Choroid plexus epithelial cell (primary cell): ENCODE measurements at places on chromosomes 12 and 14.

- DNase-seq = peak; percentile 90
Measured at GRCh38 chr12:20415028-20415427, 46.7 kb downstream of the PDE3A start.

DNA sequence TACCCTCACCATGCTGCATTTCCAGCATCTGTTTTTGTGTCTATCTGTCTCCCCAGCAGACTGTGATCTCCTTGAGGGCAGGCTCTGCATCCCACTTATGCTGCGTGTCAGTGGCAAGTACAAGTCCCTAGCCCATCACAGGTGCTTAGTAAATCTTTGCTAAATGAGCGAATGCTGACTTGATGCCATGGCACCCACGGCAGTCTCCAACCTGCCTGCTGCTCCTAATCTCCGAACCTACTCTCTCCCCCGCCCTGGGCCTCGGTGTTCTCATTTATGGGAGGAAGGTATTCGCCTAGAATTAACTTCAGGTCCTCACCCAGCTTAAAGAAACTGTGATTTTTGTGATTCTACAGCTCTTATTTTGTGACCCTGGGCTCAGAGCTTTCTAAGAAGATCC, 109.9 kb downstream of the PRMT8 start:
- DNase-seq = no peak

DNA sequence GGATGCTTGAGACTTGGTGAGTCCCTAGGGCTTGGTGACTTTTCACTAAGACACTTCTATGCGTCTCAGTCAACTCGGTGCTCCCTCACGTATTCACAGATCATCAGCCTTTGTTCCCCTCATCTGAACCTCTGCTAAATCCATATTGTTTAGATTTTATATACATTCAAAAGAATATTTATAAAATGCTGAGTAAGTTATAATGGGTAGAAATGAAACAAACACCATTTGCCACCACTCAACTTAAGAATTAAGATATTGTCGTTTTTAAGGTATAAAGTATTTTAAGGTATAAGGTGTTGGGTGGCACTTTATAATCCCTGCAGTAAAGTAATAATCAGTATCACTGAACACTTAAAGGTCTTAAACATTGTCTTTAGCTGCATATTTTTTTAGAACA, 103.0 kb downstream of the TTLL5 start:
- DNase-seq = no peak

- DNase-seq = peak; percentile 8
Measured at GRCh38 chr12:105262461-105263184, 26.6 kb upstream of the APPL2 start.

- DNase-seq = no peak
Measured at GRCh38 chr12:5470221-5470620, 38.3 kb downstream of the NTF3 start.

- DNase-seq = no peak
Measured at GRCh38 chr14:33948869-33949408, 1.9 kb downstream of the EGLN3 start.
